Spinal cord (tissue), 10 donors: ENCODE measurements at places on chromosomes 13 and 19. TPM values are rescaled to one million over a fixed set of nuclear protein-coding genes. Genes with fewer than 3 reads are reported as not detected.
A peak's percentile ranks its signal among the peaks of the same experiment; 100 is the strongest.

ACTMAP gene
- 2.1 TPM for total RNA-seq

ADGRE3 gene
- 1.1 TPM for total RNA-seq

DNA sequence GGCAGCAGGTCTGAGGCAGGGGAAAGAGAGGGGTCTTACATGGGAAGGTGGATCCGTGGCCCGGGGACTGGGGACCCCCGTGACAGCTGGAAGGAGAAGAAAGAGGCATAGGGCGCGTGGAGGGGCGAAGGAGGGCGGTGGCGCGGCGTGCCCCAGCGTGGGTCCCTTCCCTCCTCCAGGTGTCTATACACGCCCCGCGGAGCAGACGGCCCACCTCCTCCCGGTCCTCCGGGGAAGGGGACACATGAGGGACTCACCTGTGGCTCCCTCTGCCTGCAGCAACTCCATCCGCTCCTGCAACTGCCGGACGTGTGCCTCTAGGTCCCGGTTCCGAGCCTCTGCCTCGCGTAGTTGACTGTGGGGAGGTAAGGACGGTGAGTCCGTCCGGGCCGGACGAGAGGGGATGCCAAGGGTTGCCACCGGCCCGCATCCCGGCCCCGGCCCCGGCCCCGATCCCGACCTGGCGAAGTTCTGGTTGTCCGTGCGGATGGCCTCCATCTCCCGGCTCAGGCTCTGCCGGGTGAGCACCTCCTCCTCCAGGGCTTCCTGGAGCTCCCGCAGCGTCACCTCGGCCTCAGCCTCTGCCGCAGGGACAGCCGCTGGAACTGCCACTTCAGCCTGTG lies 2.4 kb upstream of the SIX5 start:
- H3K27me3 ChIP-seq = peaks cover 19% of the 10 kb centered on the region
- no peak overlapping the region for H3K4me3 ChIP-seq
- H3K4me1 ChIP-seq = peaks cover 44% of the 10 kb centered on the region

- H3K4me3 ChIP-seq = peak overlapping the region; percentile 92
- peak overlapping the region; percentile 1 for H3K27ac ChIP-seq
- no peaks in the 10 kb centered on the region for H3K27me3 ChIP-seq
- no peak for DNase-seq
- peaks cover 45% of the 10 kb centered on the region for H3K36me3 ChIP-seq
- peaks cover 22% of the 10 kb centered on the region for H3K4me1 ChIP-seq
These were observed 752 bp downstream of the RPL18A start for GRCh38 chr19:17860331-17860992.

DNA sequence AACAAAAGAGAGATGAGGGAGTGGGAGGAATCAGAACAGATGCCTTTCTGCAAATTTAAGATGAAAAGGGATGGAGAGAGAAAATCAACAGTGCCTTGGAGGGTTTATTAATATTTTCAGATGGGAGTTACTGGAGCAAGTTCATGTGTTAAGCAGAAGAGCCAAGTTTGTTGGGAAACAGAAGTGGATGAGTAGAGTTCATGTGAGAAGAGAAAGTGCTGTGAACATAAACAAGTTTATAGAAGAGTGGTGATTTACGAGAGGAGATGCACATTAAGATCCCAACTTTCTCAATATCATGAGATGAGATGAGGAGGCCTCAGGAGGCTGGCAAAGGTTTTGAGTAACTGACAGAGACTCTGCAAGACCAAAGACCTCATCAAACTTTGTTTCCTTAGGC lies 274.1 kb upstream of the HTR2A start:
- no peak for DNase-seq
- no peaks in the 10 kb centered on the region for H3K27me3 ChIP-seq
- H3K4me3 ChIP-seq = no peak overlapping the region
- no peaks in the 10 kb centered on the region for H3K36me3 ChIP-seq
- H3K27ac ChIP-seq = no peak overlapping the region

DNA sequence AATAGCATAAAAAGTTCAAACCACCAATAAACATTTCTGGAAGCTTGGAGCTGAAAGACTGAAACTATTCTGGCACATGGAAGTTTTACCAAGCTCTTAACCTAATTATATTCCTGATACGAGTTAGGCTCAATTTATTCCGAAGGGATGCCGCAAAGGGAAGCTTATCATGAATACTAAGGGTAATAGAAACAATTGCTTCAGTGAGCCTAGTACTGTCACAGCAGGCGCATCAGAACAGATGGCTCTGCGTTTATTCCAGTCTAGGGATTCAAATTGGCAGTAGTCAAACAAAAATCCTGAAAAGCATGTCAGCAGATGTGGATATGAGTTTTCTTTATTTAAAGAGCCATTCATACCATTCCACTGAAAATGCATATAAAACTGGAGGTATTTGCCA lies 779.5 kb downstream of the GPC5 start:
- H3K27ac ChIP-seq = no peak overlapping the region
- H3K27me3 ChIP-seq = no peaks in the 10 kb centered on the region
- H3K4me1 ChIP-seq = no peaks in the 10 kb centered on the region
- no peak overlapping the region for H3K4me3 ChIP-seq

DNA sequence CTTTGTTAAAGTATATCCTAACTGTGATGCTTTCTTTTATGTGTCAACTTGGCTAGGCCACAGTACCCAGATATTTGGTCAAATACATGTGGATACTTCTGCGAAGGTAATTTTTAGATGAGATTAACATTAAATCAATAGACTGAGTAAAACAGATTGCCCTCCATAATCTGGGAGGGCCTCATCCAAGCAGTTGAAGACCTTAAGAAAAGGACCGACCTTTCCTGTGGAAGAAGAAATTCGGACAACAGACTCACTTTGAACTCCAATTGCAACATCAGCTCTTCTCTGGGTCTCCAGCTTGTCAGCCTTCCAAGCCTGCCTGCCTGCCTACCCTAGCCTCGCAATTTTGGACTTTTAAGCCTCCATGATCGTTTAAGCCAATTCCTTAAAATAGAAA lies 57.9 kb upstream of the DOCK9 start:
- no peak for DNase-seq
- no peaks in the 10 kb centered on the region for H3K4me1 ChIP-seq
- H3K4me3 ChIP-seq = no peak overlapping the region
- H3K36me3 ChIP-seq = no peaks in the 10 kb centered on the region

DNA sequence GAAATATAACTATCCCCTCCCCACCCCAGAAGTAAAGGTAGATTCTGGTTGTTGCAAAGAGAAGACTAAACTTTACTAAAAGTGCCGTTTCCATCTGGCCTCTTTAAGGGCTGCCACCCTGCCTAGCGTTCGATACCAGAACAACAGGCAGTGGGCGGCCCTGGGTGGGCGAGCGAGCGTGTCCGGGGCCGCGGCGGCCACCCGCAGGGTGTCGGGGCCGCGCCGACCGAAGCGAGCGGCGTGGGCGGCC lies 2.6 kb downstream of the FGF9 start:
- peaks cover 32% of the 10 kb centered on the region for H3K27me3 ChIP-seq
- H3K36me3 ChIP-seq = no peaks in the 10 kb centered on the region
- no peak overlapping the region for H3K27ac ChIP-seq

DNA sequence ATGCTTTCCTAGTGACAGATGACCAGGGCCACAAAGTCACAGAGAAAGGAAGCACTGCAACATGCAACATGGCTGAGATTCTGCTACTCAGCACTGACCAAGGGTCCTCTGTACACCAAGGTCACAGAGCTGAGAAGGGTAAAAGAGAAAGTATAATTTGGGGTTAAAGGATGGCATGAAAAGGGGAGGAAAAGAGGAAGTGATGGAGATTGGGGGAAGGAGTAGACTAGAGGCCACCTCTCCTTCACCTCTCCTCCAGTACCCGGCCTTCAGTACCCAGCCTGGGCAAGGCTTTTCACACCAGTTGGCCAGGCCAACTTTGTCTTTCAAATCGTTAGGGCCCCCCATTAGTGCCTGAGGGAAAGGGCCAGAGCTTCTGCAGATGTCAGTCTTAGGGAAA lies 6.3 kb upstream of the RPS19 start:
- no peak overlapping the region for H3K4me3 ChIP-seq
- H3K27me3 ChIP-seq = peaks cover 3% of the 10 kb centered on the region
- no peaks in the 10 kb centered on the region for H3K36me3 ChIP-seq

DNA sequence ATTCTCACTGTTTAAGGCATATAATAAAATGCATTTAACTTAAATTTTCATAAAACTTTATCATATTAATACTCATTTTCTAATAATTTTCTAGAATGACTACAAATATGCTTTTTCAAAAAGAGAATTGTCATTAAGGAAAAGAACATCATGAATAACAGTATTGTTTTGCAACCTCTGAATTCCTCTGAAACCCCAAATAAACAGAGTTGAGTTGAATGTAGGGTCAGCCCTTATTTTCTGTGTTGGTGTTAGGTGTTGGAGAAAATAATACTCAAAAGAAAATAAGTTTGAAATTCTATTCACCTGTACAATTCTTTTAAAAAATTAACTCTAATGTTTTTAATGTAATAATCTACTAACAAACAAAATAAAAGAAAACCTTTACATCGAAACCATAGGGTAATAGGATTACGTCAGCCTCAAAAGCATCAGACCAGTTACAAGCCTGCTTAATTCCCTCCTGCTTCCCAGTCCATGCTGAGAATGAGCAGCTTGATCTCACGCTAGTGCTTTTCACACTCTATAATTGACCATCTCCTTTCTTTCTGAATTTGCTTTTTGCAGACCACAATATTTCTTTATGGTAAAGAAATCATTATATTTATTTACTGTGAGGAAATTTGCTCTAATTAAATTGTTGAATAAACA lies 160.9 kb downstream of the PCDH9 start:
- DNase-seq = no peak
- no peaks in the 10 kb centered on the region for H3K27me3 ChIP-seq
- no peak overlapping the region for H3K4me3 ChIP-seq

DNA sequence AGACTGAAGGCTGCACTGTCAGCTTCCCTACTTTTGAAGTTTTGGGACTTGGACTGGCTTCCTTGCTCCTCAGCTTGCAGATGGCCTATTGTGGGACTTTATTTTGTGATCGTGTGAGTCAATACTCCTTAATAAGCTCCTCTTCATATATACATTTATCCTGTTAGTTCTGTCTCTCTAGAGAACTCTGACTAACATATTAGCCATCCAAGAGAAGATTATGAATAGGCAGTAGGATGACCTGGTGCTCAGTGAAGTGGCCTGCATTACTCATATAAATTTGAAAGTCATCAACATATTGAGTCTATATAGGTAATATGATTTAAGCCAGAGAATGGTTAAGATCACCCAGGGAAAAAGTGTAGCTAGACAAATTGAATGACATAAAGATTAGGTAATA lies 136.3 kb upstream of the UFM1 start:
- H3K4me3 ChIP-seq = no peak overlapping the region
- H3K4me1 ChIP-seq = no peaks in the 10 kb centered on the region
- no peaks in the 10 kb centered on the region for H3K27me3 ChIP-seq
- no peaks in the 10 kb centered on the region for H3K36me3 ChIP-seq
- no peak overlapping the region for H3K27ac ChIP-seq

- DNase-seq = no peak
- H3K4me3 ChIP-seq = no peak overlapping the region
- no peaks in the 10 kb centered on the region for H3K36me3 ChIP-seq
- H3K27me3 ChIP-seq = no peaks in the 10 kb centered on the region
These were observed 108.6 kb downstream of the LACC1 start for GRCh38 chr13:43988302-43988701.

- no peak for DNase-seq
- no peaks in the 10 kb centered on the region for H3K36me3 ChIP-seq
- peaks cover 8% of the 10 kb centered on the region for H3K4me1 ChIP-seq
- H3K4me3 ChIP-seq = no peak overlapping the region
- H3K27me3 ChIP-seq = peaks cover 6% of the 10 kb centered on the region
These were observed 34.7 kb upstream of the LRRC4B start for GRCh38 chr19:50602935-50603334.

DNA sequence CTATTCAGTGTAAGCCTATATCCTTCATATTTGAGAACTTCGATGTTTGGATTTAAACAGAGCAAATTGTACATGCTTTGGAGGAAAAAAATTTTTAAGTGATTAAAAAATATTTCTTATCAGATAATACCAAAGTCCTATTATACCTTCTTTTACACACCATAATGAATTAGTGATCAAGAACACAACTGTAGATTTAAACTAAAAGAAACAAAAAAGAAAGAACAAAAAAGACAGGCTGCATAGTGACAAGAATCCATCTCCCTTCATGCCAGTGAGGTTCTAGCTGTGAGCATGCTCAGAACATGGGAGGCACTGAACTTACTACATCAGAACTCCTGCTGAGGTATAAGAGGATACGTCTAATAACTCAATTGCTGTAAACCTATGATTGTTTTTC lies at the start of gene RXFP2:
TSS of gene RXFP2 (plus strand) at position 301 of the 400 bp plus-strand sequence. CDS start at position 388, 87 bp downstream.
- no peak within 1 kb of the TSS for H3K4me3 ChIP-seq
- no peaks in the 10 kb centered on the region for H3K4me1 ChIP-seq
- no peak for DNase-seq
- no peaks in the 10 kb centered on the region for H3K36me3 ChIP-seq
- no peak within 1 kb of the TSS for H3K27ac ChIP-seq
- H3K27me3 ChIP-seq = peaks cover 2% of the 10 kb centered on the region

DNA sequence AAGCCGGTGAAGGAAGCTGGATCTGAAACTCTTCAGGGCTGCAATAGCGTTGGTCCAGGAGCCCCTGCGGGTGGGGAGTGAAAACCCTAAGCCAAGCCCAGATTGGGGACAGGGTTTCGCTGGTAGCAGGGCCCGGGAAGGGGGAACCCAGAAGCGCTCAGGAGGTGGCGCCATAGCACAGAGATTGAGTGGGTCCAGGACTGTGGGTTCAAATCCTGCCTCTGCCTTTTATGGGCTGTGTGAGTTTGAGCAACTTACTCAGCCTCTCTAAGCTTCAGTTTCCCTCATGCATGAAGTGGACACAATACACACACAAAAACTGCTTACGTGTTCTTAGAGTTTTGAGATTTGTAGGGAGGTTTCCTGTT lies 8.3 kb upstream of the SYCN start:
- no peaks in the 10 kb centered on the region for H3K4me1 ChIP-seq
- peaks cover 3% of the 10 kb centered on the region for H3K27me3 ChIP-seq
- H3K27ac ChIP-seq = no peak overlapping the region
- no peak overlapping the region for H3K4me3 ChIP-seq
